ENCODE measurements at places on chromosomes 13 and 19.

DNA sequence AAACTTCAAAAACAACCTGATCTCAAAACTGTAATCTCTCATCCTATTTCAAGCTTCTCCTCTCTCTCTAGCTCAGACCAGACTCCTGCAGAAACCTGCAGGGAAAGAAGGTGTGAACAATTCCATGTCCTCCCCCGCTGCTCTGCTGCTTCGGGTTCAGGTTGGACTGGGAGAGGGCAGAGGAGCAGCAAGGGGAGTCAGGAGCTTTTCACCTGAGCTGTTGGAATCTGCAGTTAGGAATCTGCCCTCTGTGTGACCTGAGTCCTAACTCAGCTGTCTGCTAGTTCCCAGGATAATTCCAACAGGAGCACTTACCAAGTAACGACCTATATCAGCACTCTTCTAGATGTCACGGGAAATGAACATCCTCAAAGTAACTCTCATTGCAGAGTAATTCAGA, 118.3 kb downstream of the DNAJC15 start:
- DNase-seq, result no peak

DNA sequence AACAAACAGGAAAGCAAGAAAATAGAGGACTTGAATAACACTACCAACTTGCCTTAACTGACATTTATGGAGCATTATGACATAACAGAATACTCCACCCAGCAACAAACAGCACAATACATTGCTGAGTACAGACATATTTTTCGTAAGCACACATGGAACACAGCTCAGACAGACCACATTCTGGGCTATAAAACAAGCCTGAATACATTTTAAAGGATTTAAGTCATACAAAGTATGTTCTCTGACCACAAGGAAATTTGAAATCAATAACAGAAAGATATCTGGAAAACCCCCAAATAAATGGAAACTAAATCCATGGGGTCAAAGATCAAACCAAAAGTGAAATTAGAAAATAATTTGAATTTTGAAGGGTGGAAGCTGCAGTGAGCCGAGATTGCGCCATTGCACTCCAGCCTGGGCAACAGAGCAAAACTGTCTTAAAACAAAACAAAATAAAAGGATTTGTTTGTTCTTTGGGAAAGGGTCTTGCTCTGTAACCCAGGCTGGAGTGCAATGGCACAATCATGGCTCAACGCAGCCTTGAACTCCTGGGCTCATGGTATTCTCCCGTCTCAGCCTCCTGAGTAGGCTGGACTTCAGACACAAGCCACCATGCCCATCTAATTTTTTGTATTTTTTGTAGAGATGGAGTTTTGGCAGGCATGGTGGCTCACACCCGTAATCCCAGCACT, 5.6 kb downstream of the ZDHHC20 start:
- peak; percentile 48 for DNase-seq

DNA sequence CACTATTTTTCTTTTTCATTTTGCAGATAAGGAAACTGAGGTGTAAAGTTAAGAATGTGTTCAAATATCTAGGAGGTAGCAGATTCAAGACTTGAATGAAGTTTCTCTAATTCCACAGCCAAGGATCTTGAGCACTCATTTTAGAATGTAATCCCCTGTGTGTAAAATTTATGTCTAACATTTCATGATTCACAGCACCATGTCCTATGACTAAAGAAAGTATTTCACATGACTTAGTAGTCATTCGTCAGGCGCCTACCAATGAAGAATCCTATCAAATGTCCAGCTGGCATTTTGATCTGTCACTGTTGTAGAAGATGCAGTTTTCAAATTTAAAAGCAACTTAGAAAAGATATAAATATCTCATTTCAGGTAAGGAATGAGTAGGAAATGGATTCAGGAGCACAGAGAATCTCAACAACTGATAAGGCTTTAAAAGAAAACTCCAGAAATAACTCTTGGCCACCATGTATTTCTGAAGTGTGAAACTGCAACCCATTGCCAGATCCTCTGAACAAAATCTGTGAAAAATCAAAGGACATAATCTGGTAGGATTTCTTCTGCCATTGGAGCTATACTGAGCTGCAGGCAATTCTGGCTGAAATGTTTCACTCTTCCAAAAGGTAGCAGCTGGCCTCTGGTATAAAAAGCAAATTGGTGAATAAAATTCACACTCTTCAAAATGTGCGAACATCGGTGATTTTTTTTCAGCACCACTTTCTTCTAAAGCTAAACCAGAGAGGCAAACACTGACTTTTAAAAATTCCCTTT, 92.2 kb downstream of the DCLK1 start:
- DNase-seq, result no peak

- no peak for DNase-seq
Observed at GRCh38 chr19:39237200-39238184, 7.3 kb downstream of the IFNL3 start.

DNA sequence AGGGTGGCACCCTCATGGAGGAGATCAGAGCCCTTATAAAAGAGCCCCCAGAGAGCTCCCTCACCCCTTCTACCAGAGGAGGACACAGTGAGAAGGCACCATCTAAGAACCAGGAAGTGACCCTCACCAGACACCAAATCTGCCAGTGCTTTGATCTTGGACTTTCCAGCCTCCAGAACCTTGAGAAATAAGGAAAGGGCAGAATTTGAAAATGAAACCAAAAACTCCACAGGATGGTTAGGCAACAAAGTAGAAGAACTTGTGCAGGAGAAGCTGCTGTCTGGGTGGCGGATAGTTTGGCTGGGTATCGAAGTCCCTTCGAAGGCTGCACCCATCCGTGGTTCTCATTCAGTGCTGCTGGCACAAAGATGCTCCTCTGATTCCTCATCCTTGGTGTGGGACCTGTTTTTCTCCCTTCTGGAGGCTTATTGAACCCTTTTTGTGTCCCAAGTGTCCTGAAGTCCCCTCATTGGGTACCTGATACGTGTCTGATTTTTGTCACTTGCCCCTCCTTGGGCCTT, 130.8 kb downstream of the KDM4B start:
- DNase-seq, result peak; percentile 66

- no peak for DNase-seq
Observed at GRCh38 chr13:95707035-95707434, 30.1 kb downstream of the DNAJC3 start.

DNA sequence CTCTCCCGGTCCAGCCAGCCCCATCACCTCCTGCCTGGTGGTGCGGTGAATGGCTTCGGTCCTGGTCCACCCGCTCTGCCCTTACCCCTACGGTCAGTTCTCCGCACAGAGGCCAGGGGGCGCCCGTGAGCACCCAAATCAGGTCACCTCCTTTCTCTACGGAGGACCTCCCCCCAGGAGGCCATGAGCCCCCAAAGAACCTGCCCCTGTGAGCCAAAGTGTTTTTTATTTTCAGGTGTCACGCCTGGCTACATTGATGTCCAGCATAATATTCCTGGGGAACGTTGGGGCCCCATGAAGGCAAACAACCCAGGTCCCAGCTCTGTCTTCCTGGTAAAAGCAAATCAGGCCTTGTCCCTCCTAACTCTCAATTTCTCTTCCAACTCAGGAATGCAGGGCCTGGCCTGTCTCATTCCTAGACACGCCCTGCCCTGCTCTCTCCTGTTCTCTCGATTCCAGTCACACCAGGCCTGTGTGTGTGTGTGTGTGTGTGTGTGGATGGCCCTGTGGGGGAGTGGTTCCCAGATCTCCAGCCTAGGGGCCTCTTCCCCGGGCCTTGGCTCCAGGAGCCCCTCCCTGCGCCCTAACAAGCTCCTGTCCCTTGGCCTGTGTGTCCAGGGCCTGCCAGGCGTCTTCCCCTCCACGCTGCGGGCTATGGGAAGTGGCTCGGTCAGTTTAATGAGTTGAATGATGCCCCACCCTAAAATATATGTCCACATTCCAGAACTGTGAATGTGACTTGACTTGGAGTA, 9.7 kb upstream of the GIPC1 start:
- peak; percentile 71 for DNase-seq

DNA sequence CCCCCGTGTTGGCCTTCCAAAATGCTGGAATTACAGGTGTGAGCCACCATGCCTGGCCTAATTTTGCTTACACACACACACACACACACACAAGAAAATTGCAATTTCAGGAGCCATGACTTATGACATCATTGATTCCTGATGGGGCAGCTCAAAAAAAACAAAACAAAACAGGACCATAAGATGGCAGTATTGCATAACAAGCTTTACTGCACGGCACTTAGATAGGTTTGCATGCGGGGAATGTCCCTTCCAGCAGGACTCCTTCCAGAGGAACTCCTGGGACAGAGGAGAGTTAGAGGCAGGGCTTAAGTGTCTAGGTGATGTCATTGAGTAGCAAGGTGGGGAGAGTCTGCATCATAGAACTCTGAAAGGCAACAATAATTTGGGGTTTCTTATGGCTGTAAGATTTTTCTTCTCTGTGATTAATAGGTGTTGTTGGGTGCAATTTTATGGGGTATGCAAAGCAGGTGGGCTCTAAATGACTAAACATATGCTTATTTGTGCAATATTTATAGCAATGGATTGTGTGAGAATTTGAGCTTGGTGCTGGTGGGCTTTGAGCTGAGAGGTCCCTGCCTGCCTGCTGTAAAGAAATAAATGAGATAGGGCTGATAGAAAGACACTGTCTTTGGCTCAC, 9.0 kb upstream of the ACSBG2 start:
- DNase-seq, result peak; percentile 71

GRCh38 chr13:45615501-45616101, at the start of gene ERICH6B:
Gene ERICH6B (minus strand): TSS chr13:45615739. CDS start chr13:45597005, 18,734 bp downstream.
- peak; percentile 23 for DNase-seq

DNA sequence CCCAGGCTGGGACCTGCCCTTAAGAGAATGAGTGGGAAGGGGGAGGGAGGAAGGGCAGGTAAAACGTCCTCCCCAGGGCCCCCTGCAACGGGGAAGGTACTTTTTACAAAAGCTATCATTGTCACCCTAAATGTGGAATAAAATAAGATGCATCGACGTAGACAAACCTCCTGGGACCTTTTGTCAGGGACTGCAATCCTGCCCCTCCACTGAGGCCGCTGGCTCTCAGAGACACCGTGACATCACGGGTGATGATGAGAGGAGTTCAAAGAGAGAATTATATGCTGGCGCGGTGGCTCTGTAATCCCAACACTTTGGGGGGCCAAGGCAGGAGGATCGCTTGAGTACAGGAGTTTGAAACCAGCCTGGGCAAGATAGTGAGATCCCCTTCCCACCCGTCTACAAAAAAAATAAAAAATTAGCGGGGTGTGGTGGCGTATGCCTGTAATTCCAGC, 1.8 kb upstream of the MYBPC2 start:
- no peak for DNase-seq
